ENCODE measurements at places on chromosomes 16 and 17.
A peak's percentile ranks its signal among the peaks of the same experiment; 100 is the strongest.

GRCh38 chr16:73034374-73034773 is 13.6 kb downstream of the ZFHX3 start:
- no peak for DNase-seq

DNA sequence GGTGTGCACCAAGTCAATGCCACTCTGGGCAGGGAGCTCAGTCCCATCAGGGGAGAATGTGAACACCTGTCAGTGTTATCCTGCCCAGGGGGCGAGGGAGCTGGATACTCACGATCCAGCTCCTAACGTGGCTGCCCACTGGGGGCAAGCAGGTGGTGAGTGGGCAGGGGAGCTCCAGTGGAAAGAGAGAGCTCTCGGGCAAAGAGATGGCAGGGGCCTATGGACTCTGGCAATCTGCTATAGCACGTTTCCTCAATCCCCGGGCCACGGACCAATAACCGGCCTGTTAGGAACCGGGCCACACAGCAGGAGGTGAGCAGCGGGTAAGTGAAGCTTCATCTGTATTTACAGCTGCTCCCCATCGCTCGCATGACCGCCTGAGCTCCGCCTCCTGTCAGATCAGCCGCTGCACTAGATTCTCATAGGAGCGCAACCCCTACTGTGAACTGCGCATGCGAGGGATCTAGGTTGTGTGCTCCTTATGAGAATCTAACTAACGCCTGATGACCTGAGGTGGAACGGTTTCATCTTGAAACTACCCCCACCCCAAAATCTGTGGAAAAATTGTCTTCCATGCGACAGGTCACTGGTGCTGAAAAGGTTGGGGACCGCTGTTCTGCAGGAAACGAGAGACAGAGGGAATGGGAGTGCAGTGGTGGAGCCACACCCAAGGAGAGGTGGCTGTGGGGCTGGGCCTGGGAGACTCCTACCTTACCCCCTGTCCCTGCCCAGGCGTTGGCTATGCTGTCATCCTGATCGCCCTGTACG is 15.6 kb downstream of the SLC6A2 start:
- DNase-seq = no peak

GRCh38 chr17:75390982-75391381 is 14.5 kb downstream of the GRB2 start:
- no peak for DNase-seq

- no peak for DNase-seq
Measured at GRCh38 chr17:18213666-18214270, 11.7 kb upstream of the LLGL1 start.

DNA sequence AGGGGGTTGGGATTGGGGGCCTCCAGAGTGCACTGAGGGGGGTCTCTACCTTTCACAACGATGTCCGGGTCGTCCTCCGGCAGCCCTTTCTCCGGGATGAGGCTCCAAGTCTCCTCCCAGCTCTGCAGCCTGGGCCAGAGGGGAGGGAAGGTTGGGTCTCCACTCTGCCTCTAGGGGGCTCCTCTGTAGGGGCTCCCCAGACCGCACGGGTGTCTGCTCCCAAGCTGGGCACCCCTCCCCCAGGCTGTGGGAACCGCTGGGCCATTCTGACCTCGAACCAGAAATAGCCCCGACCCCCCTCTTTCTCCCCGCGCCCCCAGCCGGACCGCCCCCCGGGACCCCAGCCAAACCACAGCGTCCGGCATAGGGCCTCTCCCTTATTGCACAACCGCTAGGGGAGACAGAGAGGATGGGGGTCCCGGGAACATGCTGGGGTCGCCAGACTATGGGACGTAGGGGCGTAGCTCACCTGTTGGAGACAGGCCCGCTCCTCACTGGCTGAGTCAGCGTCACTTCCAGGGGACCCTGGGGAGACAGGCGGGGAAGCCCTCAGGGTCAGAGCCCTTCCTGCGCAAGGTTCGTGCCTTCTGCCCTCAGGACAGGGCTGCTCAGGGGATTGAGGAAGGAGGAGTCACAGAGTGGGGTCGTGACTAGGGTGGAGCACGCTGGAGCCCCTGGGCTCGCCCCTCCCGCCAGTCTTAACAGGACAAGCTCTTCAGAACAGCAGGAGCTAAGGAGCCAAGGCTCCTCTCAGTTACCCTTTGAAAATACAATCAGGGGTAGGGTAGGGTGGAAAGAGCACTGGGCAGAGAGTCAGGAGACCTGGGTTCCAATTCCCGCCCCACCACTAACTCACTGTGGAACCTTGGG is 2.7 kb downstream of the PLEKHH3 start:
- DNase-seq = no peak

DNA sequence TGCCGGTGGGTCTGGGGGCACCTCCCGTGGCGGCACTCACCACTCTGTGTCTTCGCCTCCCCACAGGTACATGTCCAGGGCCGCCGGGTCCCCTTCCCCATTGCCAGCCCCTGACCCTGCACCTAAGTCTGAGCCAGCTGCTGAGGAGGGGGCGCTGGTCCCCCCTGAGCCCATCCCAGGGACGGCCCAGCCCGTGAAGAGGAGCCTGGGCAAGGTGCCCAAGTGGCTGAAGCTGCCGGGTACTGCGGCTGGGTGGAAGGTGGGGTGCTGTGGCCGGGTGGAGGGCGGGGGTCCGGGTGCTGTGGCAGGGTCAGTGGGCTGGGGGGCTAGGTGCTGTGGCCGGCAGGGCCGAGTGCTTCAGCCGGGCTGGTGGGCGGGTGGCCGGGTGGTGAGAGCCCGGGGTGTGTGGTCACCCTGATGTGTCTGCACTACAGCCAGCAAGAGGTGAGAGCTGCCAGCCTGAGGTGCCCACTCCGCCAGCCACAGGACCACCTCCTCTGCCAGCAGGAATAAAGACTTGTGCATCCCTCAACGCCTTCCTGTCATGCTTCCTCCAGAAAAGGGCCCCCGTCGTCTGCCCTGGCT is 5.7 kb downstream of the CENPX start:
- no peak for DNase-seq

DNA sequence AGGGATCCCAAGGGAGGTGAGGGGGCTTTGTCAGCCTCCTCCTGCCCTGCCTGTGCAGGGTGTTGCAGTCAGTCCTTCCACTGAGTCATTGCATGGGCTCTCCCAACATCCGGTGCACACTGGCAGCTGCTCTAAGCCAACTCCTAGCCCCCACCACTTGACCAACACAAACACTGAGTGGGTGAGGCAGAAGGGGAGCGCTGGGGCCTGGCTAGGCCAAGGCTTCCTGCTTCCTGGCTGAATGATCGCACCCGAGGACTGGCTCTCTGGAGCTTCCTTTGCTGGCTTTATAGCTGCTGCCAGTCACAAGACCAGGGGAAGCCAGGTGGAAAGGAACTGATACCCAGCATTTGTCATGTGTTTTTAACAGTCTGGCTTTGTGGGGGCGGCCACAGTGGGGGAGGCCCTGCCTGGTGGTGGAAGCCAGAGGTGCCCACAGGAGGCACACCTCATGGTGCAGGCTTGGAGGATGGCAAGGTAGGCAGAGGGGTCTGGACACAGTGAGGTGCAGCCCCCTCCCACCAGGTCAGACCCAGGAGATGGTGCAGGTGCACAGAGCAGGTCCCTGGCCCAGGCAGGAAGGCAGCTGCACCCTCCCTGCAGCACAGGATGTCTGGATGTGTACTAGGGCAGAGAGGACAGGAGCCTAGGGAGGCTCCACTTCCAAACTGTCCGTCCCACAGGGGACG is 6.8 kb downstream of the MPG start:
- peak; percentile 70 for DNase-seq

- DNase-seq = peak; percentile 9
Measured at GRCh38 chr17:8791910-8792270, 7.3 kb downstream of the MFSD6L start.

GRCh38 chr17:38443356-38444031 is 15.2 kb downstream of the ARHGAP23 start:
- DNase-seq = no peak

DNA sequence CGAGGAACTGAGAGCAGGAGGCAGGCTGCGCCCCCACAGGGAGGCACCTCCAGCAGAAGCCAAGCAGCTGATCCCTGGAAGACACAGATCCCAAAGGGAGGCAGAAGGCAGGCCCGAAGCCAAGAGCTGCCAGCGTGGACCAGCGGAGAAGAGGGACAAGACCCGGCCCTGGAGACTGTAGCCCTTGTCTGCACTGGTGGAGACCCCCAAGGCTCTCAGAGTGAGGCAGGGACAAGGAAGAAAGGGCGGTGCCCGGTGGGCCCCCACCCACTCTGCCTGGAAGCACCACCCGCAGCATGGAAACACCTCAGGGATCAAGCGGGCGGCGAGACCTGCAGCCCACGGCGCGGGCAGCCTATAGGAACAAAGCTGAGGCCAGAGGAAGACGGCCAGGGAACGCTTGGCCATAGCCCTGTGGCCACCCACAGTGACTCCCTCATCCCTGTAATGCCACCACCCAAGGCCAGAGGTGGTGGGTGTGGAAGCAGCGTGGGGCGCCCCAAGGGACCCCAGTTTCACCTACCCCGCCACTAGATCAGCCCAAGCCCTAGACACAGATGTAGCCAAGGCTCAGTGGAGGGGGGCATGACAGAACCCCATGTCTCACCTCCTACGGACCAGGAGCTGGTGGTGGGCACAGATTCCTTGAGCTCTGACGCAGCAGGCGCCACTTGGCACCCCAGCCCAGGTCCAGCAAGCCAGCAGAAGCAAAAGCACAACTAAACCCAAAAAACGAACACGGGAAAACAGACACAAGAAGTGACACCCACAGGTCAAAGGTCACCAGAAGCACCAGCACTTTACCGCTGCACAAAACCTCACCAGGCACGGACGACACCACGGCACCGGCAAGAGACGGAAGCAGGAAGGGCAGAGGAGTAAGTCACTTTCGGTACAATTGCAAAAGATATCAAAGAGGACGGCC is 2.9 kb upstream of the SIRT7 start:
- DNase-seq = no peak

DNA sequence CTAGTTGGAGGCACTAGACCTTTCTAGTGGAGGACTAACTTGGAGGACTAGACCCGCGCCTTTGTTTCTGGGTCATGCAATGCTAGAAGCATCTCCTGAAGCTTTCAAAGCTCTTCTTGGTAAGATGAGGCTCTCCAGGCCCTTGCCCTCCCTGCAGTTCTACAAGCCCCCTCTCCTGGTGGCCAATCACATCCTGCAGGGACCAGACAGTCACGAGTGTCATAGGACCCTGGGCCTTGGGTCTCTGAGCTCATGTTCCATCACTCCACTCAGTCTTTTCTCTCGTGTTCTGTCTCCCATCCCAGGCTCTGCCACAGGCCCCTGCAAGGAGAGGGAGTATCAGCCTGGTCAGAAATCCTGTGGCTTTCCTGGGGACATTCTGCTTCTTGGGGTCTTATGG is 119.6 kb downstream of the CYLD start:
- no peak for DNase-seq

- DNase-seq = no peak
Measured at GRCh38 chr17:75406222-75406615, 741 bp upstream of the GRB2 start.

DNA sequence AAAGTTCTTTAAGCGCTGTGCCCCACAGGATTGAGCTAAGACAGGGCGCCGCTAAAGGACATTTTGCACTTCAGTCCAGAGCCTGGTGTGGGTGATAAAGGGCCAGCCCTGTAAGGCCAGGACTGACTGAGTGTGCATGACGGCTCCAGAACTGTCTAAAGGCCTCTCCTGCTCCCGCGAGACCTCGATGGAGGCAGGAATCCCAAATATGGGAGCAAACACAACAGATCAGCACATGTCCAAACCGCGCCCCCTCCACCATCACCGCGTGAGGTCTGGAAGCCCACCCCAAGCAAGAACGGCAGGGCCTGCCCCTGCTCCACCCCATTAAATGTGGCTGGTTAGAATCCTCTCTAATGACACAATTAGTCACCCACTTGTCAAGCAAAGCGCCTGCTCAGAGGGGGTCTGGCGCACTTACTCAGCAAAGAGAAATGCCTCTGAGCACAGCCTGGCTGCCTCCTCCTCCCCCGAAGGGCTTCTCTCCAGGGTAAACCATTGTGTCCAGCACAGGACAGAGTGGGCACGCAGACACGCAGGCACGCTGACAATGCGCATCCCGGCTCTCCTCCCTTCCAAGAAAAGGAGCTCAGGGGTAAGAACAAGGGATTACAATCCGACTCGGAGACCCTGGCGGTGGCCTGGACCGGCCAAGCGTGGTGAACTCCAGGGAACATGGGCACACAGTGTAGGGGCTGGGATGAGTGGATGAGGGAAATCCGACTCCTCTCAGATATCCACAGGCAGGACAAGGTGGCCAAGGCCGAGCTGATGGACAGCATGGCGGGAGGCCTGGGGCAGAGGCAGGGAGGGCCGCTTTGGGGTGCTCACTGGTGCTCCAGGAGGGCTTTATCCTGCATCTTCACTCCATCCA is 1.5 kb downstream of the MXRA7 start:
- peak; percentile 98 for DNase-seq
